ENCODE measurements at places on chromosomes 2 and 18.

GRCh38 chr2:174395969-174396630, 570 bp downstream of the SCRN3 start:
- peak; percentile 20 for DNase-seq

DNA sequence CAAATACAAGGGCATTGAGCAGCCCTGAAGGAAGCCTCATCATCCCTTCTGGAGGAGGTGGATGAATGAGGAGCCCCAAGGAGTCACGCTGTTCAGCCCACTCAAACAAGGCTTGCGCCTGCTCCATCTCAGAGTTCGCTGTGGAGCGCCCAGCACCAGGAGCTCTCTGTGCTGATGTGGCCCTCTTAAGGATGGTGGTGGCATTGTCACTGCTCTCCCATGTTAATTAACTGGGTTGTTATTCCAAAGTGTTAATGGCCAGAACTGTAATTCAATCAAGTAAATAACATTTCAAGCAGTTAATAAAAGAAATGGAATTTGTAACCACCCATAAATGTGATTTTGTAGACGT, 726.0 kb upstream of the RAB6C start:
- DNase-seq = no peak

DNA sequence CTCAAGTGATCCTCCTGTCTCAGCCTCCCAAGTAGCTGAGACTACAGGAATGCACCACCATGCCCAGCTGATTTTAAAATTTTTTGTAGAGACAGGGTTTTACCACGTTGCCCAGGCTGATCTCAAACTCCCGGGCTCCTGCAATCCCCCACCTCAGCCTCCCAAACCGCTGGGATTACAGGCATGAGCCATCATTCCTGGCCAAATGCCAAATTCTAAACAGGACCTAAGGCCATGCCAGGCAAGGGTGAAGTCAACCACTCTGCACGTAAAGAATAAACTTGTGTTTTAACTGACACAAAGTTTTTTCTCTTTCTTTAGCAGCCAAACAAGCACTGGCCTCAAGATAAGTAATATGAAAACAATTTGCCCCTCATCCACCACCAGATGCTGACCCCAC, 37.4 kb upstream of the SATB2 start:
- peak; percentile 63 for DNase-seq

GRCh38 chr2:151344906-151345305, 12.5 kb upstream of the TNFAIP6 start:
- no peak for DNase-seq

DNA sequence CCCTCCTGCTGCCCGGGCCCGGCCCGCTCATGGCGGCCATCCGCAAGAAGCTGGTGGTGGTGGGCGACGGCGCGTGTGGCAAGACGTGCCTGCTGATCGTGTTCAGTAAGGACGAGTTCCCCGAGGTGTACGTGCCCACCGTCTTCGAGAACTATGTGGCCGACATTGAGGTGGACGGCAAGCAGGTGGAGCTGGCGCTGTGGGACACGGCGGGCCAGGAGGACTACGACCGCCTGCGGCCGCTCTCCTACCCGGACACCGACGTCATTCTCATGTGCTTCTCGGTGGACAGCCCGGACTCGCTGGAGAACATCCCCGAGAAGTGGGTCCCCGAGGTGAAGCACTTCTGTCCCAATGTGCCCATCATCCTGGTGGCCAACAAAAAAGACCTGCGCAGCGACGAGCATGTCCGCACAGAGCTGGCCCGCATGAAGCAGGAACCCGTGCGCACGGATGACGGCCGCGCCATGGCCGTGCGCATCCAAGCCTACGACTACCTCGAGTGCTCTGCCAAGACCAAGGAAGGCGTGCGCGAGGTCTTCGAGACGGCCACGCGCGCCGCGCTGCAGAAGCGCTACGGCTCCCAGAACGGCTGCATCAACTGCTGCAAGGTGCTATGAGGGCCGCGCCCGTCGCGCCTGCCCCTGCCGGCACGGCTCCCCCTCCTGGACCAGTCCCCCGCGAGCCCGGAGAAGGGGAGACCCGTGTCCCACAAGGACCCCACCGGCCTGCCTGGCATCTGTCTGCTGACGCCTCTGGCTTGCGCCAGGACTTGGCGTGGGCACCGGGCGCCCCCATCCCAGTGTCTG, 767 bp downstream of the RHOB start:
- DNase-seq = peak; percentile 59
